Stomach (tissue), 19 donors: ENCODE measurements at places on chromosomes 1 and 21. TPM values are rescaled to one million over a fixed set of nuclear protein-coding genes. Genes with fewer than 3 reads are reported as not detected.

Gene KCNC4
- 2.8 TPM for polyA plus RNA-seq

Gene PIAS3
- polyA plus RNA-seq: 19.2 TPM

Gene BPNT1
- 15.2 TPM for polyA plus RNA-seq

Gene WNT2B
- 1.7 TPM for polyA plus RNA-seq

DNA sequence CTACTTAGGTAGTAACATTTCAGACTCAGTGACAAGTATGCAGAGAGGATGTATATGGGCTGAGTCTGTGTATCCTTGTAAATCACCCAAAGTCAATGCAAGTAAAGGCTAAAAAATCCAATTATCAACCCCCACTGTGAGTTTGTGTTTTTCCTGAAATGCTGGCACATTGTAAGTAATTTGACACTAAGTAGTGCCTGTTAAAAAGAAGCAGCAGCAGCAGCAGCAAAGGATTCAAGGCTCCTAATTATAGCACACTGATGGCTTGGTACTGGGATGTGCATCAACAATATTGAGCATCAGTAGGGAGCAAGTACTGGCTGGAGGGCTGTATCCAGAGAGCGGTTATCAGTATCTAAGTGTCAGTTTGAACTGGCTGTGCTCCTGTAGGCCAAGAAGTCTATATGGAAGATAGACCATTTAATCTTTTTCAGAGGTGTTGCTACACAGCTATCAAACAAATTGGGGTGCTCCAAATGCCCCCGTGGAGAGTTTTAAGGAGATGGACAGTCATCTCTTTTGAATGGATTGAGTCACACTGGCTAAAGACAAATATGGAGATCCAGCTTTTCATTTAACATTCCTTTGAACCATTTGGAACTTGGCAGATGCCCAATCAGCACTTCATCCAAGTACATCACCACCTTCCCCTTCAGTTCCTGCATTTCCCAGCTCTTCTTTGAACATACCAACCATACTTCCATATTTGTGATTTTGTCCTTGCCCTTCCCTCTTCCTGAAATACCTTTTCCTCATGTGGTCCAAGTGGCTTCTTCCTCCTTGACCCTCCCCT is 241.2 kb upstream of the ST6GALNAC5 start:
- no peak for DNase-seq

DNA sequence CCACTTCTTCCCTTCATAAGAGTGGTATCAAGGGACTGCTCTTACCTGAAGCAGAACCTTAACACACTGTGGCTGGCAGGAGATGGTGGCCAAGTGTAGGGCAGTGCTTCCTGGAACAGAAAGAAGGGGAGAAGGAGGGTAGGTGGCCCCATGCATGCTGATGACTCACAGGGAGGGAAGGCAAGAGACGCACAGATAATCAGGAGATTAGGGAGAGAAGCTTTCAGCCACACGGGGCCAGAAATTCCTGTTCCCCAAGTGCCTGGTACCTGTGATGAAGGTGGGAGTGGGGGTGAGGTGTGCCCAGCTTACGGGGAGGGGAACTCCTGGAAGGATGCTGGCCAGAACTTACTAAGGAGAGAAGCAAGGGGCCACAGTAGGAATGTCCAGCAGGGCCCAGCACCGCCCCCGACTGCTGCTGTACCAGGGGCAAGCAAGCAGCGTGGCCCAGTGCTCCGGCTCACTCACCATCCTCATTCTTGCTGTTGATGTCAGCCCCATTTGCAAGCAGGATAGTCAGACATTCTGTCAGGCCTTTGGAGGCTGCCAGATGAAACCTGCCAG is 7.7 kb downstream of the ANKRD35 start:
- DNase-seq: no peak

- DNase-seq: no peak
Measured at GRCh38 chr1:75345538-75346292, 211.5 kb downstream of the LHX8 start.

DNA sequence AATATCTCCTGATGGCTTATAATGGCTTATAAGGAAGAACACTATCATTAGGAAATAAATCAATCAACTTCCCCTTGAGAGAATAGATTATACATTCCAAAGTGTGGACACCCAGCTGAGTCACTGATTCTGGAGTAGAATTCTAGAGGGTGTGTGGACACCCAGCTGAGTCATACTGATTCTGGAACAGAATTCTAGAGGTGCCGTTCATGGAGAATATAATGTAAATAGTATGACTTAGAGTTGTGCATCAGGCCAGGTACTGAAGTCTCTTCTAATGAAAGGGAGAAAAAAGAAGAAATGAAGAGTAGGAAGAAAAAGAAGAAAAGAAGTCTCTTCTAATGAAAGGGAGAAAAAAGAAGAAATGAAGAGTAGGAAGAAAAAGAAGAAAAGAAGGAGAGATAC is 2.4 kb upstream of the USP33 start:
- no peak for DNase-seq

- no peak for DNase-seq
Measured at GRCh38 chr1:53931523-53931922, 14.0 kb downstream of the IFT25 start.

- DNase-seq: no peak
Measured at GRCh38 chr21:45613396-45613795, 30.1 kb upstream of the PCBP3 start.

GRCh38 chr1:68421350-68421749 is 28.4 kb downstream of the RPE65 start:
- DNase-seq: no peak

DNA sequence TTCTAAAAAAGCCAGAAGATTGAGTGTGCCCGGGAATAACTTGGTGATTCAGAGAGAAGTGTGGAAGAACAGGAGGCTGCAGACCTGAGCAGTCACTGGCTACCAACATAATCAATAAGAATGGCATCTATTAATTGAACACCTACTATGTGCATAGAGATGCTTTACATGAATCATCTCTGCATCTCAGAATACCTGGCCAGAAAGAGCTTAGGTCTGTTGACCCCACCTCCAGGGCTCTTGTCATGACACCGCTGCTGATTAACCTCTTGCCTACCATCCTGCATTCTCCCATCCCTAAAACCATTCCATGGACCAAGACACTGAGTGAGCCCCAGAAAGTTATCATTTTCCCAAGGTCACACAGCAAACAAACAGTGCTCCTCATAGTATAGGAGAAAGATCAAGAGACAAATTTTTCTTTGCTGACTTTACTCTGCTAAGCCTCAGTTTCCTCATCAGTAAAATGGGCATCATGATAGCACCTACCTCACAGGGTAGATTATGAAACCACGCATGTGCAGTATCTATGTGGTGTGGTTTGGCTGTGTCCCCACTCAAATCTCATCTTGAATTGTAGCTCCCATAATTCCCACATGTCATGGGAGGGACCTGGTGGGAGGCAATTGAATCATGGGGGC is 16.3 kb upstream of the PINK1 start:
- no peak for DNase-seq

GRCh38 chr1:156160743-156161171 is 7.4 kb downstream of the SEMA4A start:
- peak; percentile 56 for DNase-seq

- peak; percentile 63 for DNase-seq
Measured at GRCh38 chr1:246971090-246971721, 36.7 kb downstream of the ZNF695 start.

DNA sequence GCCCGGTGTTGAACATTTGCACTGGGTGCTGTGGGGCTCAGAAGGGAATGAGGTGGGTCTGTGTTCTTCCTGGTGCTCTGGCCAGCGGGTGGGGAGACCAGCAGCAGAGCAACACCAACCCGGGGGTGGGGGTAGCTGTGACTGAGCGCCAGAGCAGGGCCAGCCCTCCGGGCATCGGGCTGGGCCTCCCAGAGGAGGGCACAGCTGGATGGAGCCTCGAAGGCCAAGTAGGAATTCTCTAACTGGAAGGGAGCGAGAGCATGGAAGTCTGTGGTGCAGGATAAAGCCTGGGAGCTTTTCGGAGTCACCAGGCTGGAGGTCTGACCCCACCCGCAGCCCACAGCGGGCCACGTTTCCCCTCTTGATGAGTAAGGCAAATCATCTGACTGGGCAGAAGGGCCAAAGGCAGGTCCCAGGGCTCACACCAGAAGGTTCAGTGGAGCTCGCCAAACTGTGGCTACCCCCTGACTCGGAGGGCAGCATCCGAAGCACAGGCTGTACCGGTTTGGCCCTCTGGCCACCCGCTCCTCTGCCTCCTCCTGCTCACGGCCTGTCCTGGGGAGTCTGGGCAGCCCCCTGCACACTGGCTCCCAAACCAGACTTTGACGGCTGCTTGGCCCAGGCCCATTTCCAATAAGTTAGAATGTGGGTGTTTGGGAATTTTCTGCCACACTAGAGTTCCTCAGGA is 18.8 kb downstream of the SLC1A7 start:
- DNase-seq: no peak

DNA sequence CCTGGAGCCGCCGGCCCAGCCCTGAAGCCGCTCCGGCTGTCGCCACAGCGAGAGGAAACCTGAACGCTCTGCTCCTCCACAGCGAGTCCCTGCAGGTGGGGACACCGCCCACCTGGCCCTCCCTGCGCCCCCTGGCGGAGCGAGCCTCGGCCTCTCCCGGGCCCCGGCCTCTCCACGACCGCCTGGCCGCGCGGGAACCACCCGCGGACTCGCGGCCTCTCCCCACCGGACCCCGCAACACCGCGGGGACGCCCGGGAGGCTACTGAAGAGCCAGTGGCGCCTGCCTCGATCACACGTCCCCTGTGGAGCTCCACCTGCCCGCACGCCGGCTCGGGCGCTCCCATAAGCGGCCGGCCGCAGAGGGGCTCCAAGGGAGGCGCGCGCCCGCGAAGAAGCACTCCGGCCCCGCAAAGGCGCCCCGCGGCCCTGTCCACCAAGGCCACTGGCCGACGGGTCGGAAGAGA is 109.6 kb downstream of the KCNN3 start:
- peak; percentile 87 for DNase-seq

GRCh38 chr1:65985393-65986066 is 192.8 kb downstream of the PDE4B start:
- DNase-seq: no peak

DNA sequence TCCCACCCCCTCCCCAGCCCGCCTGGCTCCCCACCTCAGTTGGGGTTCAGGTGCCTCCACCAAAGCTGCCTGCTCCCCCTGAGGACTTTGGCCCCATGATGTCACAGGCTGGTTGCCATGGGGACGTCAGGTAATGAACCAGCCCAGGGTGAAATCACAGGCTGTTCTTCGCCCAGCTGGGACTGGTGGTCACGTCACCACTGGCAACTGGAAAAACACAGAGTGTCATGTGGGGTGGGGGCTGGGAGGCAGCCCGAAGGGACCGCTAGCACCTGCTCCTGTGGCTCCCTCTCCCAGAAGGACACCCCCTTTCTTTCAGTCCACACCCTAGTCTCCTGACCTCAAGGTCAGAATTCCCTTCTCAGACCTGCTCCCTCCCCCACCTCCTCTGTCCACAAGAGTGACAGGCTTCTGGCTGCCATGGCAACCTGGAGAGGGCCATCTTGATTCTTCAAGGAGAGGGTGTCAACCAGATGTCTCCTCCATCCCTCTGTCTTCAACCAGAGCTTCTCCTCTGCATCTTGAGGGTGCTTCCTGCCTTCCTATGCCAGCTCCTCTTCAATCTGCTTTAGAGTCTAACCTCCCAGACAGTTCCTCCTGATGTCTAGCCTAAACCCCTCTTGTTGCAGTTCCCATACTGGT is 6.2 kb downstream of the FAM131C start:
- DNase-seq: peak; percentile 95

DNA sequence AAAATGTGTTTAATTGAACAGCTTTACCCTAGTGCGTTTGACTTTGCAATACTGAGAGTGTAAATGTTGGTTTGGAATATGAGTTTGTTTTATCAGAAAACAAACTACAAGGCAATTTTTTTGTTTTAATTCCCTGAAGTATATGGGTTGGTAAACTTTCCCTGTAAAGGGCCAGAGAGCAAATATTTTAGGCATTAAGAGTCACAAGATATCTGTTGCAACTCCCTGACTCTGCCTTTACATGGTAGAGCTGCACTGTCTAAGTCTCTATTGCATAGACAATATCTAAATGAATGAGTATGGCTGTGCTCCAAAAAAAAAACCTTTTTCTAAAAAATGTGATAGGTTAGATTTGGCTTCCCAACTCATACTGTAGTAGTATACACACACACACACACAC is 115.1 kb upstream of the PBX1 start:
- DNase-seq: no peak
